ENCODE measurements at places on chromosomes 1 and 21.

DNA sequence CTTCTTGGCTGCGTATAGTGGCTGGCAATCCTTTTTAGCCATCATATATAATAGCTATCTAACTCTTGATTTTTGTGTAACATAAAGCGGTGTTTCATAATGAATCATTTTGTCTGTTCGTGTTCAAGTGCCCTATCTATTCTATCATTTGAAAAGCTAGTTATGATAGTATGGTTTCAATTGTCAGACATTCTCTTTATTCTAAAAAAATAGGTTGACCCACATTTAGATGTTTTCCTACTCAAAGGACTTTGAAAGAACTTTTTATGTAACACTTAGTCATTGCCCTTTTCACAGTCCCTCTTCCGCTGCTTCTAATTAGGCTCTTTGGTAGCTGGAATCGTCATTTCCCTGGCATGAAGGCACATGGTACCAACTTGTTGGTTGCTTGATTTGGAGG, 272.2 kb upstream of the B3GALT2 start:
- no peak for DNase-seq

DNA sequence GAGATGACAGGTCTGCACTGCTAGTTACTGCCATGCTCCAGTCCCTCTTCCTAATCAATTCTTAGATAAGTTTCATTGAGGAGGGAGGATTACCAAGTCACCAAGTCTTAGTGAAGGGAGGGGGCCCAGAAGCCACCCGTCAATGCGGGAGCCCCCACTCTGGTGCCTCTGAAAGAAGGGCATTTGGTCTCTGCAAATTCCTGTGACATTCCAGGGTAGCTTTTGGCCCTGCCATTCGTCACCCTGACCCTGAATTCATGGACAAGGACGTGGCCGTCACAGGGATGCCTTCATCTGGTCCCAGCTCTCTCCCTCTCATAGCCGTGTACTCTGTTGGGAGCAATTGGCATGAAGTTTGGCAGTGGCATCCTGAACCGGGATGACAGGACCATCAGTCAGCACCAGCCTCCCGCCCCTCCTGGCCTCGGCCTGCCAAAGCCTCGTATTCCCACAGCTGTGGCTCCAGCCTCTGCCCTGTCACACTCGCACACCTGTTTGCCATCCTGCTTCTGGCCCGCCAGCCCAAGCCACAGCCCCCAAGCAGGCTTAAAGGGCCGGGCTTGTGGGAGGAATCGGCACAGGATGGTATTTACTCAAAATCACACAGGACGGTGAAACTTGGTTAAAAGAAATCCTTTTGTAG, 150.7 kb downstream of the CLIC6 start:
- no peak for DNase-seq

DNA sequence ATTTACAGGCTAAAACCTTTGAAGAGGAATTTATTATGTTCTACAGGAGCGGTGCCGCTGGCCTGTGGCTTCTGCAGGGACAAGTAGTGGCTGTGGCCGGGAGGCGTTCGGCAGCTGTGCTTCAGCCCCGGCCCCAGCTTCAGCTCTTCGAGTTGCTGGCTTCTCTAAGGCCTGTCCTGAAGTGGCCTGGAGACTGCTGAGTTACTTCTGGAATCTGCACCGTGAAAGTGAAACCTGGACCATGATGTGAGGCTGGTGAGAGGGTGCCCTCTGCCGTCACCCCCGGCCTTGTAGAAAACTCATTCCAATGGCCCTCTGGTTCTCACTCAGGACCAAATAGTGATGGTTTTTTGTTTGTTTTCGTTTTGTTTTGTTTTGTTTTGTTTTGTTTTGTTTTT, 48.1 kb downstream of the PRKCZ start:
- DNase-seq = no peak

DNA sequence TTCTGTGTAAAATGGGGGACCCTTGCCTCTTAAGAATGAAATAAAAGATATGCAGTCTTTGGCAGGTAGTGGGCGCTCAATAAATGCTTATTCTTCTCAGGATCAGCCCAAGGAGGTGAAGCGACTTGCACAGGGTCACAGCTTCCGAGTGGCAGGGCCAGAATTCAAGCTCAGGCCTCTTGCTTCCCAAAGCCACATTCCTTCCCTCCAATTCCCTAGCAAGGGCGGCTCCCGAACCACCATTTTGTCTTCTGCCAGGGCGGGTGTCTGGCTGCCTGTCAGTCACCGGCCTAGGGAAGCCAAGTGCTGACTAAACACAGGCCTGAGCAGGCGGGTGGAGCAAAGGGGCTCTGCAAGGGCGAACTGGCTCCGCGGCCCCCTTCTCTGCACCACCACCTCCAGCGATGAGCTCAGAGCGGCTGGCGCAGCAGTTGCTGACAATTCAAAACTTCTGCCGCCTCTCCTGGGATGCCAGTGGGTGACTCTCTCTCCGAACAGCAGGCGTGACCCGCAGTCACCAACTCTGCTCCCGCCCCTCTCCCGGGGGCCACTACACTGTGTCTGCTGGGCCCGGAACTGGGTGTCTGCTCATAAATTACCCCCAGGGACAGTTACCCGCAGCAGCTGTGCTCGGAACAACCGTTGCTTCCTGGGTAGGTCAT, 10.8 kb downstream of the GPR3 start:
- no peak for DNase-seq

DNA sequence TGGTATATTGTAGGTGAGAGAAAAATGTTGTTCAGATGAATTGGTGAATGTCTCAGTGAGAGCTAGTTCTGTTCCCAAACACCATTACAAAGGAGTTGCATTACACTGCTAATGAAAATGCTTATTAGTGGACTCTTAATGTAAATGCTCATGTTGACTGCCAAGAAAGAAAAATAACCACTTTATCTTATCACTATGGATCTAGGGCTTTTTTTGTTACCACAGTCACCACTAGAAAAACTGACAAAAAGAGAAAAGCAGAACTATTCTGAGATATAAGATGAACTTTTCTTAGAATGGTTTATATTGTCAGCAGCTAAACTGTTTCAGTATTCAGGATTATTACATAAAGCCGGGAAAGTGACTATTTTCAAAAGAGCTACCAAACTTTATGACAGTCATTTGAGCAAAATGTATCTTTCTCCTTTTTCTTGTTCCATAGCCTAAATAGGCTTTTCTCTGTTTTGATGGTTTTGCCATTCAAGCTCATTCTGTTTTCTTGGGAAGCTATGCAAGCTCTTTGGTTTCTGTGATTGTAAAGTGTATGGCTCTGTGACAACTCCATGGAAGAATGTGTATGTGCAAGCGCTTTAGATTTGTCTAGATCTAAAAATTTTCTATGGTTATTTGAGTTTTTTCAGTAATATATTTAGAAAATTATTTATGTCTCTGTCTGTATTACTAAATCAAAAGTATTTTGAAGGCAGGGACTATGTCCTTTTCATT, 64.2 kb upstream of the DPH5 start:
- DNase-seq = no peak

DNA sequence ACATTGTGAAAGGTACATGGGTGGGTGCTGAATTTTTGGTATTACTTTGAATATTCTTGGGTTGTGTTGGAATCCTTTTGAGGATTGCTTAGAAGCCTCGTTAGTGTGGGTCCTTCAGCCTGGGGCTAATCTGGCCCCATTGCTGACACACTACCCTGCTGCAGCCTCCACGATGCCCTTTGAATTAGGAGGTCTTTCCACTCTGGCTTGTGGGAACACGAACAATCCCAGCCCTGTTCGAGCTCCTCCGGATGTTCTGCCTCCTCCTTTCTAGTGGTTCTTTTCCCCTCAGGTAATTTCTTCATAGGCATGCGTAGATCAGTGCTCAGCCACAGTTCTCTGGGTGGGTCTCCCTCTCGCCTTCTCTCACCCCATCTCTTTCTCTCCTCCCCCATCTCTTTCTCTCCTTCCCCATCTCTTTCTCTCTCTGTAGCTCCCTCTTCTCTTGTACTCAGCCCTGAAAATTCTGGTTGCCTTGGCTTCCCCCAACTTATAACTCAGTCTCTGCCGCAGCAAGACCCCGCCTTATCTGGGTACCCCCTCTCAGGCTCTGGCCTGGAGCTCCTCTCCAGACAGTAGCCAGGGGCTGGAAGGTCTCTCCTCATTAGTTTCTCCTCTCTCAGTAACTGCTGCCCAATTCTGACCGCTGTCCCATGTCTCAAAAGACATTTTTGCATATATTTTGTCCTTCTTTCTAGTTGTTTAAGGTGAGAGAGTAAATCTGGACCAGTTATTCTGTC, 46.0 kb upstream of the SLC19A1 start:
- DNase-seq = no peak

- DNase-seq = no peak
Measured at GRCh38 chr1:217770918-217771317, 139.8 kb downstream of the SPATA17 start.

DNA sequence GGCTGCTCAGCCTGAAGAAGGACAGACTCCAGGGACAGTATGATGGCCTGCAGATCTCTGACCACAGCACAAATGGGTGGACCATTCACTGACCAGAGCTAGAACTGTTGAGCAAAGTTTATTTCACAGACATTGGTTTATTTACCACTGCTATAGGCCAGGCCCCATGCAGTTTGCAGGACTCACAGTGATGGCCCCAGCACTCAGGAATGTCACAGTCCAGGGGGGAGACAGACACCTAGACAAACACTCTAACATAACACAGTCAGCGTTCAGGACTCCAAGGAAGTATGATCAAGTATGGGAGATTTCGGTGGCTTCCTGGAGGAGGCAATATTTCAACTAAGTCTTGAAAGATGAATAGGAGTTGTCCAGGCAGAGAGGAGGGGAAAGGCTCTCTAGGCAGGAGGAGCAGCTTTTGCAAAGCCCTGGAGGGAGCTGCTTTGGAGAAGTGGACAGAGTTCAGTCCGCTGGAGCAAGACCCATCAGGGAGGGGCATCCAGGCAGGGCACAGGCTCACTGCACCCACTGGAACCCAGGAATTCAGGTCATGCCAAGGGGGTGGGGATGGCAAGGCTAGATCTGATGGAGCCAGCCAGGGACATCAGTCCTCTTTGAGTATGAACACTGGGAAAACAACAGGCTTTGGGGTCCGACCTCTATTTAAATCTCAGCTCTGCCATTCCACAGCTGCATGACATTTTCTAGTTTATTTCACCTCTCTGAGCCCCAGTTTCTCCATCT, 454.3 kb downstream of the MATN1 start:
- DNase-seq = no peak

DNA sequence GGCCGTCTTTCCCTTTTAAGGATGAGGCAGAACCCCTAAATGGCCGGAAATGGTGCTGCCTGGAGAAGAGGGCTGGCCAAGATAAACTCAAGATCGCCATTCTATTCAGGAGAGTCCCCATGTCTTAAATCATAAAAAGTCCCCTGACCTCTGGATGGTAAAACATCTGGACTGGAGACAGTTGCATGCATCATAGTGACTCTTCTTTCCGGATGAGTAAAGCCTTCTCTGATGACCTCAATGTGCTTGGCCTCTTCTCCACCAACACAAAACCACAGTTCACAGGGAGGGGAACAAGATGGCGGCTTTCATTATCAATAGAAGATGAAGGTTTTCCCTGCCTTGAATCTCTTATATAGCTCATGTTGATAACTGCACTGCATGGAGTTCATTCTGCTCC, 27.5 kb upstream of the H6PD start:
- DNase-seq = no peak

GRCh38 chr1:179121159-179121938, 39.5 kb downstream of the TOR3A start:
- DNase-seq = no peak

- no peak for DNase-seq
Measured at GRCh38 chr1:147264158-147264768, 21.8 kb downstream of the CHD1L start.

GRCh38 chr1:100649146-100649545, 70.4 kb upstream of the VCAM1 start:
- DNase-seq = no peak

DNA sequence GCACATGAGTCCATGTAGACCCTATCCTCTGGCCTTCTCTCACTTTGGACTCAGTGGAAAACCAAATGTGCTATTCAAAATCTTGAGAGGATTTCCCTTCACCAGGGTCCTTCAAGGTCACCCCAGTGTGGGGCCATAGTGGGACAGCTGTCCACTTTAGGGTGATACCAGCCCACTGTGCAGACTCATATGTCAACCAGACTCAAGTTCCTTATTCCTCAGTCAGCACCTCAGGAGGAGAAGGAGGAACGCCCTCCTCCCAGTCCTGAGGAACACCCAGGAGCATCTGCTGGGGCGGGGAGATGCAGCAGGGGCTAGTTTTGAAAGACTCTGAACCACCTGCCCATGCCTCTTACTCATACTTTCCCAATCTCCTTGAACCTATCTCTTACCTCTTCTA, 340.9 kb downstream of the MATN1 start:
- no peak for DNase-seq

DNA sequence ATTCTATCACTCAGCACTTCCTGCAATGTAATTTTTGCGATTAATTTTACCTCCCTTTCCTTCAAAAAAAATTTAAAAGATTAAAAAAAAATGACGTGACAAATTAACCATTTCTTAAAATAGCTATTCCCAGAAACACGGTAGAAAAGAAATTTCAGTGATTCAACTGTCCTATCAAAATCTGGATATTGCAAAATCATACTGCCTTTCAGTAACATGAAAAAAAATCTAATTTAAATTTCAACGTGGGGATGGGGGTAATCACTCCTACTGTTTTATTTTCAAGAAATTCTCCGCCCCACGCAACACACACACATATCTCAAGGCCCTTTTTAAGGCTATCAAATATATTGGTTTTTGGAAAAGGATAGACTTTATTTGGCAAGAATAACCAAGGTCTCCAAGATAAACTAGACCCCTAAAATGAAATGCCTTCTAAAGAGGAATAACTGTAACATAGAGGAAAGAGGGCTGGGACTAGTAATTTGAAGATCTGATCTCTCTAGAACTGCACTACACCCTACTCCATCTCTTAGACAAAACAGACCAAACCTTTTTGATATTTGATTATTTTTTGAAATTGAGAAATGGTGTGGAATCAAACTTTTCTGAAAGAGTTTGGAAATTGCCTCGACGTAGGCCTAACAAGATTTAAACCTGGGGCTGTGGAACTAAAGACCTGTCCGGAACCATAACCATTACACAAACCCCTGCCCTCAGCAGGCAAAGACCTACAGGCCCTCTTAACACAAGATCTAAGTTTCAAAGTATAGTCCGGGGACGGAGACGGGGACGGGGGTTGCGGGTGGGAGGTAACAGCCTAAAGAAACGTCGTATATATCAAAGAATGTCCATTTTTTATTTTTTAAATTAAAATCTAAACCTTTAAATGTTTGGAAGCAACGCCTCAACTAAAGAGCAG, 941 bp downstream of the ARNT start:
- no peak for DNase-seq

DNA sequence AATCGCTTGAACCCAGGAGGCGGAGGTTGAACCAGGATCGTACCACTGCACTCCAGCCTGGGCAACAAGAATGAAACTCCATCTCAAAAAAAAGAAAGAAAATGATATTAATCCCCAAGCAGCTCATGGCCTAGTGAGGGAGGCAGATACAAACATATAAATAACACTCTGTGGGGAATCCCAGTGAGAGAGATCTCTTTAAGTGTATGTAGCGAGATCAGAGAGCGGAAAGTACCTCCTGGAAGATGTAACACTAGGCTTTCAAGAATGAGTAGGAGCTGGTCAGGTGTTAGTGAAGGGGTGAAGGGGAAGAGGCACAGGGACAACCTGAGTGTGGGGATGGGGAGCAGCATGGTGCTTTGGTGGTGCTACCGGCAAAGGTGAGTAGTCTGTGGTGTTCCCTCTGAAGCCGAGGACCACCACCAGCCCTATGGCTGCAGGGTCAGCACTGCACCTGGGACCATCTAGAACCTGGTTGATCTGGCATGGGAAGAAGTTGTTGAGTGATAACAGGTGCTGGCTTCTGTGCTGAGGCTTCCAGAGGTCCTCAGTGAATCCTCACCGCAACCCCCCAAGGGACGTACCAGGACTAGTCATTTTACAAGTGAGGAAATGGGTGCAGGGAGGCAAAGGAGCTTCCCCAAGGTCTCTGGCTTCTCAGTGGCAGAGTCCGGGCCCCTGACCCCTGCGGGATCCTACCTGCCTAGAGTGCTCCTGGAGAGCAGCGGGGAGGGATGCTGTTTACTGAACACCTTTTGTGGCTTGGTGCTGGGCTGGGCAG, 367.6 kb upstream of the VAMP3 start:
- DNase-seq = no peak

Data from Caco-2 (cell line).